Left lobe of liver (tissue), 2 donors: ENCODE measurements at places on chromosomes 16 and 17. TPM values are rescaled to one million over a fixed set of nuclear protein-coding genes. Genes with fewer than 3 reads are reported as not detected.

DNA sequence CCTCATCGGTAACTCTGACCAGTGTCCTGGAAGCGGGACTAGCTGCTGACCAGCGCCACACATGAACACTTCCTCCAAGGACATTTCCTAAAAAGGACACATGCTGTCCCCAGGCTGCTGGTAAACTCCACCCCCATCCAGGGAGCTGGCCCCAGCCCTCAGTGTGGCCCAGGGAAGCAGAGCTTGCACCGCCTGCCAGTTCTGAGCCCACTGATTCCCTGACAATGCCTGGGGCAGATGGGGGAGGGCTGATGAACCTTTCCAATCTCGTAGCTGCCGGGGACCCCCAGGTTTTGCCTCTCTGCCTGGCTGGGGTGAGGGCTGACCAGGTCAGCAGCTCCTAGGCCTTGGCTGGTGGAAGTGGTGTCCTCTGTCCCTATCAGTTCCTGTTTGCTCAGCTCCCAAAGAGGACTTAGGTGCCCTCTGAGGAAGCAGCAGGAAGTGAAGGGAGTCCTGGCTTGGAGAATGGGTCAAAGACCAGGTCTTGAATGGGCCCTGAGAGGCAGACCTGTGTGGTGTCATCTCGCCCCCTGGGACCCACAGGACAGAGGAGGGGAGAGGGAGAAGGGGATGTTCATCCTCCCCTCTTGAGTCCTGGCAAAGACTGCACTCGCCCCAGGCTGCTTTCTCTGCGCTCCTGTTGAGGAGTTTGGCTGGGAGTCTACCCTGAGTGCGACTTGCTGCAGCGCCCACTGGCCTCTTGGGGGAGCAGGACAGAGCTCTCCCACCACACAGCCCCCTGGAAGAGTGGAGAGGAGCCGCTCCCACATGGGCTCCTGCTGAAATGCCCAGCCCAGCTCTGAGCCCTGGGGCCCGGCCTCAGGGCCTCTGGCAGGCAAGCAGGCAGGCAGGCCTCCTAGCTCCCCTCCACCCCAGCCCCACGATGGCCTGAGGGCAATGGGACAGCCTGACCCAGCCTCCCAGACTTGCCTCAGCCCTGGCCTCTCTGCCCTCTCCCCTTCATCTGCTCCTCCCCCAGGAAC is 16.8 kb downstream of the PDK2 start:
- DNase-seq = no peak

Gene ZP2
- total RNA-seq = not detected

Gene CIBAR2
- not detected for total RNA-seq

Gene HNF1B
- total RNA-seq = 8.4 TPM

Gene GP1BA
- not detected for total RNA-seq

DNA sequence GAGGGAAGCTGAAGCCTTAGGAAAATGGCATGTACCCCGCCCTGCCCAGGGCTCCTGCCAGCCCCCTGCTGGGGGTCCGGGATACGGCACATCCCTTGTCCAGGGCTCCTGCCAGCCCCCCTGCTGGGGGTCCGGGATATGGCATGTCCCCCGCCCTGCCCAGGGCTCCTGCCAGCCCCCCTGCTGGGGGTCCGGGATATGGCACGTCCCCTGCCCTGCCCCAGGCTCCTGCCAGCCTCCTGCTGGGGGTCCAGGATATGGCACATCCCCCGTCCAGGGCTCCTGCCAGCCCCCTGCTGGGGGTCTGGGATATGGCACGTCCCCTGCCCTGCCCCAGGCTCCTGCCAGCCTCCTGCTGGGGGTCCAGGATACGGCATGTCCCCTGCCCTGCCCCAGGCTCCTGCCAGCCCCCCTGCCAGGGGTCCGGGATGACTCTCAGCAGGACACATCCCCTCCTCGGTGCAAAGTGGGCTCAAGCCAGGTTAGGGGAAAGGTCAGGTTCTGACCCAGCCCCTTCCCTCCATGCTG is 43.2 kb downstream of the RPH3AL start:
- DNase-seq = no peak

GRCh38 chr17:34164837-34165236 is 90.2 kb upstream of the CCL2 start:
- no peak for DNase-seq

Gene TEKT5
- total RNA-seq = 2.1 TPM

DNA sequence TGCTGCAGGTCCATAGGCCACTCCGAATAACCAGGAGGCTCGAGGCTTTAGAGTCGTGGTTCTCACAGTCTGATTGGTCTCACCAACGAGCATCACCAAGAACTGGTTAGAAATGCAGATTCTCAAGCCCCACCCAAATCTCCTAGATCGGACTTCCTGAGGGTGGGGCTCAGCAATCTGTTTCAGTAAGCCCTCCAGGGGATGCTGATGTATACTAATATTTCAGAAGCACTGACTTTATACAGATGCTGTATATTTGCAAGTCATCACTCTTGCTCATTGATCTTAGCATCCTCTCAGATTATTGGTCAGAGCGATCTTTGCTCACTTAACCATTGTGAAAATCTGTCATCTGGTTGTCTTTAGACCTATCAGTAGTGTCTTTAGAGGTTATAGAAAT is 4.4 kb upstream of the VAC14 start:
- no peak for DNase-seq

DNA sequence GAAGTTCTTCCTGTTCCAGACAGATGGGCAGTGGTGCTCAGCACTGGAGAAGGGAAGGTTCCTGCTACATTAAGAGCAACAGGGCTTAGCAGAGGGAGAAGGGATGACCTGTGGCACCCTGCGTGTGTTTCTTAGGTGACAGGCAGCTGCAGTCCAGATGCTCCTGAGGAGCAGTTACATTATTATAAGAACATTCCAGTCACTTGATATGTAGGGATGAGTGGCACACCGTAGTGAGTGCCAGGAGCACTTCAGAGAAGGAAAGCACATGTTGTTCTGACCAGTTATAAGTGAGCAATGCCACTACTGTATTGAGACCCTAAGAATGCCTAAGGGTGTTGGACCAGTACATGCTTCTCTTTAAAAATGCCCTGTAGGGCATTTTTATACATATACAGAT is 39.9 kb upstream of the MRC2 start:
- DNase-seq = no peak

DNA sequence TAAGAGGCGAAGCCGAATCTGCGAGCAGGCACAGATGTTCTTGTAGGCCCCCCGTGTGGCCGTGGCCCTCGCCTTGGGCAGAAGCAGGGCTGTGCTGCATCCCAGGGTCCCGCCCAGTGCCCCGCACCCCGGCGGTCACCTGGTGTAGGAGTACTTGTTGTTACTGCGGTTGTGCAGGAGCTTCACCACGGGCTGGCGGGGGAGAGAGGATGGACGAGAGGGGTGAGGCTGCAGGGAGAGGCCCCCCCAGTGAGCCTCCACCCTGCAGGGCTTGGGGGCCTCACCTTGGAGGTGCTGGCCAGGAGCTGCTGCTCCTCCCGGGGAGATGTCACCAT is 11.4 kb downstream of the ASPHD1 start:
- no peak for DNase-seq

Gene CCL1
- not detected for total RNA-seq

Gene KRTAP9-4
- not detected for total RNA-seq

DNA sequence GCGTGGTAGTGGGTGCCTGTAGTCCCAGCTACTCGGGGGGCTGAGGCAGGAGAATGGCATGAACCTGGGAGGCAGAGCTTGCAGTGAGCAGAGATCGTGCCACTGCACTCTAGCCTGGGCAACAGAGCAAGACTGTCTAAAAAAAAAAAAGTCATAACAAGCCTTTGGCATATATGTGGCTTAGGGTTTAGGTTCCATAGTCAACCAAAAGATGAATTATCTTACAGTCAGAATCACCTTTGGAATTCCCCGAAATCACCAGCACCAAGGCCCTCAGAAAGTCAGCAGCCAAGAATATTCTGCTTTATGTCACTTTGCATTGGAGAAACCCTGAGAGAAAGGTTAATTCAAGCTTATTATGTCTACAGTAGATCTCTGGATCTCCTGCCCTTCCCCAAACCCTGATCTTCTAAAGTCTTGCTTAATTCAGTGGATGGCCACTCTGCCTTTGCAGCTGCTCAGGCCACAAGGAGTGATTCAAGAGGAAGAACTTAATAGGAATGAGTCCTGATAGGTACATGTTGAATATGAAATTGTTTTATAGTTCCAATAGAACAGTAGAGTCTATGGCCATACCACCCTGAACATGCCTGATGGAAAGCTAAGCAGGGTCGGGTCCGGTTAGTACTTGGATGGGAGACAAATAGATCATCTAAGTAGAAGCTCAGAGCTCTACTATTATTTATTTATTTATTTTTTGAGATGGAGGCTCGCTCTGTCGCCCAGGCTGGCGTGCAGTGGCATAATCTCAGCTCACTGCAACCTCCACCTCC is 196.0 kb upstream of the CACNG5 start:
- DNase-seq = no peak

GRCh38 chr16:70713824-70714223 is 28.0 kb upstream of the MTSS2 start:
- no peak for DNase-seq

DNA sequence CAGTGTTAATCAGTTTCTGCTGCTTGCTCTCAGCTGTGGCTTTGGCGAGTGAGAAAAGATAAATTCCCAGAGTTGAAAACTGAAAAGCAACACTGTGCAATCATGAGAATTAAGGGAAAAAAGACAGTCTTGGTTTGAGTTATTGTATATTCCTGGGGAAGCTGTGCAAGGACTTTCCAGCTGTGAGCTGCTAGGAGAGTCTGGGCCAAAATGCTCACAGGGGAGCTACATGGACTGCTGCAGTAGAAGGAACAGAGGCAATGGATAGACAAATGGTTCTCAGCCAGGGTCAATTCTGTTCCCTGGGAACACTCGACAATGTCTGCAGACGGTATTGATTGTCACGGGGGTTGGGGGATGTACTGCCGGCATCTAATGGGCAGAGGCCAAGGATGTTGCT is 102.0 kb upstream of the ADAMTS18 start:
- DNase-seq = no peak

DNA sequence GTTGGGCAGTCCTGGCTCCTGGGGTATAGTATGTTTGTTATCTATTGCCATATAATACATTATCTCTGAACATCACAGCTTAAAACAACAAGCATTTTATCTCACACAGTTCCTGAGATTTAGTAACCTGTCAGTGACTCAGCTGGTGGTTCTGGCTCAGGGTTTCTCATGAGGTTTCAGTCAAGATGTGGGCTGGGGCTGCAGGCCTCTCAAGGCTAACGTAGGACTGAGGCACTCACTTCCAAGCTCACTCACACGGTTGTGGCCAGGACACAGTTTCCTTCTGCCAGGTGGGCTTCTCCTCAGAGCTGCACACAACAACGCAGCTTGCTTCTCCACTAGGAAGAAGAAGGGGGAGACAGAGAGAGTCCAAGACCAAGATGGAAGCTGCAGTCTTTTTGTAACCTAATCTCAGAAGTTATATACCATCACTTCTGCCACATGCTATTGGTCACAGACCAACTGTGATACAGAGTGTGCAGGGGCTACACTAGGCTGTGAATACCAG is 10.3 kb upstream of the MED13 start:
- no peak for DNase-seq

Gene PHOSPHO1
- 0.28 TPM for total RNA-seq

DNA sequence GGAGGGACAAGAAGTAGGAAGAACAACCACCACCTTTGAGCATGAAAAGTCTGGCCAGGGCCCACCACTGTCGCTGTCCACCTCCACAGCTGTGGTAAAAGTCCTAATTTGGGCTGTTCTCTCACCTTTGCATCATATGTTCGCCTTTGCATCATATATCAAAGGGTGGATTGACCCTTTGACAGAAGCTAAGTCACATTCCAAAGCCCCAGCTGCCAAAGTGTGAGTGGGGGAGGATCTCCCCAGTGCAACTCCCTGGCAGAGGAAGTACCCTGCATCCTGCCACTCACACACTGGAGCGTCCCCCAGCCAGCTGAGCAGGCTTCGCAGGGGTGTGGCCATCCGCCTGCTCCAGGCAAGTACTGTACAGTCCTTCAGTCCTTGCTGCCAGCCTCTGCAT is 12.7 kb upstream of the SPECC1 start:
- no peak for DNase-seq

Gene C16orf92
- total RNA-seq = not detected

- no peak for DNase-seq
Measured at GRCh38 chr16:13429416-13429815, 490.5 kb upstream of the ERCC4 start.

Gene SPATA32
- not detected for total RNA-seq

DNA sequence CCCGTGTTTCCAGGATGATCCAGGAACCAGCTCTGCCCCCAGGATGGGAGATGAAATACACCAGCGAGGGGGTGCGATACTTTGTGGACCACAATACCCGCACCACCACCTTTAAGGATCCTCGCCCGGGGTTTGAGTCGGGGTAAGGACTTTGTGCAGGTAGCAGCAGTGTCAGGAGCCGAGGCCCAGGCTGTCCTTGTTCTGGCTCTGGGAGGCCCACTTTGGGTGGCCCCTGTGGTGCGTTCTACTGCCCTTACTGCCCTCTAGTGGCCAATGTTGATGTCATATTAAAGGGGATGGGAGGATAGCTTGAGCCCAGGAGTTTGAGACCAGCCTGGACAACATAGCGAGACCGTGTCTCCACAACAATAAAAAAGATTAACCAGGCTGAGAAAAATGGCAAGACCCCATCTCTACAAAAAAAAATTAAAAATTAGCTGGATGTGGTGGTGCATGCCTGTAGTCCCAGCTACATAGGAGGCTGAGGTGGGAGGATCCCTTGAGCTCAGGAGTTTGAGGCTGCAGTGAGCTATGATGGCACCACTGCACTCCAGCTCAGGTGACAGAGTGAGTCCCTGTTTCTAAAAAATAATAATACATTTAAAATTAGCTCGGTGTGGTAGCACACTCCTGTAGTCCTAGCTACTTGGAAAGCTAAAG is 20.9 kb upstream of the CLEC18A start:
- DNase-seq = no peak

Gene ALOXE3
- total RNA-seq = not detected
